ENCODE measurements at places on chromosomes 4 and X. TPM values are rescaled to one million over a fixed set of nuclear protein-coding genes. Genes with fewer than 3 reads are reported as not detected.

The ANKRD50 gene
- total RNA-seq, result 8.6 TPM

GRCh38 chr4:6886886-6887285 is 22.7 kb upstream of the TBC1D14 start:
- no peak for DNase-seq

DNA sequence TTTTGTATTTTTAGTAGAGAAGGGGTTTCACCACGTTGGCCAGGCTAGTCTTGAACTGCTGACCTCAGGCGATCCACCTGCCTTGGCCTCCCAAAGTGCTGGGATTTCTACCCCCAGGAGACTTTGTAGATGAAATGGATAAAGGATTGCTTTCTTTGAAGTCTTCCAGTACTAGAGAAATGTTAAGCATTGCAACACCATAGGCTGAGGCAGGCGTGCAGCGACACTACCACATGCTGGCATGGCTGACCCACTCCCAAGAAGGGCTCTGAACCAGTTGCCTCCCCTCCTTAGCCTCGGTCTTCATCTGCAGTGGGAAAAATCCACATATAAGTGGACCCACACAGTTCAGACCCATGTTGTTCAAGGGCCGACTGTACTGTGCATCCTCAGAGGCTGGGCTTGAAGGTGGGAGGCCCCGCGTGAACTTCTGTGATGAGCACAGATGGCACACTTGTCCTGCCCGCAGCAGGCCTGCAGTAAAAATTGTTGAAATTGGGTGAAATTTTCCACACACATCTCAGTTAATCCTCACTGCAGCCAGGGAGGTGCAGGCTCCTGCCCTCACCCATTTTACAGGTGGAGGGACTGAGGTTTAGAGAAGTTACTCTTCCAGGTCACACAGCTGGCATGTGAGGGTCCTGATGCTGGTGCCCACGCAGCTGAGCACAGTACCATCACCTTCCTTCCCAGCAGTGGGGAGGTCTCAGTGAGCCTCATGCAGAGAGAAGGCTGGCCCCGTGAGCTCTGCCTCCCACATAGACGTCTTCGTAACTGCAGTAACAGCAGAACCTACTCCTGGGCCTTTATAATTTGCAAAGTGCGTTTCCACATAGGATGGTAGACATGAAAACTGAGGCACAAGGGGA is 35.5 kb downstream of the HTRA3 start:
- DNase-seq, result no peak

GRCh38 chr4:89273741-89274141 is 33.9 kb downstream of the GPRIN3 start:
- no peak for DNase-seq

DNA sequence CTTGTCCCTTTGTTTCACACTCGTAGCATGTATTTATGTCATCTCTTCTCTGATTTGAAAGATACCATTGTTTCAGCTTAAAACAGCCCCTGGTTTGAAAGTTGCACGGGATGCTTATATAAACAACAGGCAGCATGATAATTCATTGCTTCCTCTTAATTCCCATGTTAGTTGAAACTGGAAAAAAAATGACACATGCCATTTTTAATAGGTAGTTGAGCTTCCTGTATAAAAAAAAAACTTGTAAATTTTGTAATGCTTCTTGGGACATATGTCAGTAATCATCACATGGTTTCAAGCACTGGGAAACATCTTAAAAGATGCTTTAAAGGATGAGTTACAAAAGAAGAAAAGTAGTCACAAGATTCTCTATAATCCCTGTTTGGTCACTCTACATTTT is 243.0 kb downstream of the PALLD start:
- no peak for DNase-seq

DNA sequence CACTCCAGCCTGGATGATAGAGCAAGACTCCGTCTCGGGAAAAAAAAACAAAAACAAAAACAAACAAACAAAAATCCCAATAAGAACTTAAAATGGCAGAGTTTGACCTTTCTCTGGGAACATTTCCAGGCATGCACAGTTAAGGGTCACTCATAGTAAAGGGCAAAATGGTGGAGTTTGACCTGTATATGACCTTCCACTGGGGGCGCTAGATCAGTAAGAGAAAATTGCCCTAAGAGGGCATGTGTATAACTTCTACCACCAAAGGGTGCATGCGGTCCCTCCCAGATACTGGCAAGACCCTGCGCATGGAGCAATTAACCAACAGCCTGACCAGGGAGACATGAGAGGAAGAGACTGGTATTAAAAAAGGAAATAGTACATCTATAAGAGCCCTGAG is 177.2 kb downstream of the MOSPD2 start:
- DNase-seq, result no peak

The BGN gene
- not detected for total RNA-seq

DNA sequence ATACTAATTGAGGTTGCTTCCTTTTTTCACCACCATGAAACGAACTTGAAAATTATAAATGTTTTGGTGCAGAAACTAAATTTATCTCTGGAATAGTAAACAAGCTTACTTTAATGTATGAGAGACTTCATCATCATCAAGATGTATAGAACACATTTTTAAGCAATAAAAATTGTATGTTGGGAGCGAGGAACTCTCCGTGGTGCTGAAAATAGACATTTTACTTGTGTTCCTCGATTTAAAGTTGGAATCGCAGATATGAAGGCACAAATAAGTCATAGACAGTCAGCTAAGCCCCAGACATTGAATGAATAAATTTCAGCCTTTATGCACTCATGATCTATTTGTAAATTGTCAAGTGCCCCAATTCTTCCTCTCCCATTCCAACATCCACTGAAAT is 310.7 kb downstream of the STK32B start:
- no peak for DNase-seq

DNA sequence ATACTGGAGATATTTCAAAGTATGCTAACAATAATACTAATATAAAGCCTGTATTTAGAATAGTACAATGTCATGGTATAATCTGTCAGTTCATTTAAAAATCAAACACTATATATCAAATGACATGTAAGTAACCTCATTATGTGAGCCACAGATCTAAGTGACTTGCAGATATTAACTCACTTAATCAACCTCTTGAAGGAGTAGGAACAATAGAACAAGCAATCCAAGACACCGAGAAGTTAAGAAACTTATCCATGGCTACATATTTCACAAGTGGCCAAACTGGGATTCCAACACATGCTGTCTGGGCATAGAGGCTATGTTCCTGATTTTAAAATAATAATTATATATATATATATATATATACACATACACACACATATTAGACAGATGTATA is 554.0 kb downstream of the ARAP2 start:
- DNase-seq, result no peak

The ZNF595 gene
- total RNA-seq, result 85.6 TPM

The ASB5 gene
- 0.37 TPM for total RNA-seq

The L1CAM gene
- total RNA-seq, result 7.9 TPM

- DNase-seq, result no peak
Measured at GRCh38 chr4:146398404-146398803, 123.3 kb downstream of the SLC10A7 start.

The PDZD4 gene
- 4.0 TPM for total RNA-seq

Measured in H4 (cell line).